ENCODE measurements at places on chromosomes 11 and 22. TPM values are rescaled to one million over a fixed set of nuclear protein-coding genes. Genes with fewer than 3 reads are reported as not detected.

The TNNI2 gene
- not detected for total RNA-seq

The LRRC56 gene
- total RNA-seq, result not detected

The SCGB1D2 gene
- total RNA-seq, result not detected

The APOBEC3C gene
- 8.6 TPM for total RNA-seq

The CASP5 gene
- not detected for total RNA-seq

The SPDYC gene
- total RNA-seq, result not detected

The ZP1 gene
- not detected for total RNA-seq

The MS4A1 gene
- total RNA-seq, result not detected

The OR52N4 gene
- not detected for total RNA-seq

The YAP1 gene
- total RNA-seq, result 201 TPM

The SLC29A2 gene
- total RNA-seq, result 5.4 TPM

The TEX54 gene
- total RNA-seq, result not detected

The ANGPTL5 gene
- 0.44 TPM for total RNA-seq

The HBG2 gene
- total RNA-seq, result not detected

The TSPAN4 gene
- 139 TPM for total RNA-seq

The CDCA5 gene
- 0.90 TPM for total RNA-seq

The FOSL1 gene
- 1.4 TPM for total RNA-seq

The CDKN1C gene
- total RNA-seq, result 263 TPM

The USP2 gene
- total RNA-seq, result 2.1 TPM

The DRD2 gene
- total RNA-seq, result 1.3 TPM

The IFITM1 gene
- 431 TPM for total RNA-seq
